ENCODE measurements at places on chromosomes 2 and 18.

DNA sequence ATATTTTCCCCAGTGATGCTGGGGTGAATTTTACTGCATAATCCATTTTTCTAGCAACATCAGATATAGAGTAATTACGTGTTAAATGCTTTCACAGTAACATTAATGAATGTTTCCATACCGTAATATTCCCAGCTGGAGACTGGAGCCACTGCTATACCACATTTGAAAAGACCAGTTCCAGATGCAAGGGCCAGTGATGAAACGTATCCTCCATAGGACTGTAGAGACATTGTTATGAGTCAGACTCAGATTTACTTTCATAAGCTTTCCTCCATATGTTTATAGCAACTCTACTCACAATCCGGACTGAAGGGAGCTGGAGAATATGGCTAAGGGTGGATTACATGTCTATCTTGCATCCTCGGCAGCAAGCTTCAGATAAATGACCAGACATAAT is 22.7 kb upstream of the GCG start:
- no peak for DNase-seq

- DNase-seq, result no peak
Measured at GRCh38 chr2:169716238-169716886, 17.3 kb upstream of the KLHL23 start.

GRCh38 chr2:49973917-49974368 is 819.6 kb upstream of the FSHR start:
- DNase-seq, result peak; percentile 0

- no peak for DNase-seq
Measured at GRCh38 chr2:18987592-18988073, 370.8 kb downstream of the OSR1 start.

DNA sequence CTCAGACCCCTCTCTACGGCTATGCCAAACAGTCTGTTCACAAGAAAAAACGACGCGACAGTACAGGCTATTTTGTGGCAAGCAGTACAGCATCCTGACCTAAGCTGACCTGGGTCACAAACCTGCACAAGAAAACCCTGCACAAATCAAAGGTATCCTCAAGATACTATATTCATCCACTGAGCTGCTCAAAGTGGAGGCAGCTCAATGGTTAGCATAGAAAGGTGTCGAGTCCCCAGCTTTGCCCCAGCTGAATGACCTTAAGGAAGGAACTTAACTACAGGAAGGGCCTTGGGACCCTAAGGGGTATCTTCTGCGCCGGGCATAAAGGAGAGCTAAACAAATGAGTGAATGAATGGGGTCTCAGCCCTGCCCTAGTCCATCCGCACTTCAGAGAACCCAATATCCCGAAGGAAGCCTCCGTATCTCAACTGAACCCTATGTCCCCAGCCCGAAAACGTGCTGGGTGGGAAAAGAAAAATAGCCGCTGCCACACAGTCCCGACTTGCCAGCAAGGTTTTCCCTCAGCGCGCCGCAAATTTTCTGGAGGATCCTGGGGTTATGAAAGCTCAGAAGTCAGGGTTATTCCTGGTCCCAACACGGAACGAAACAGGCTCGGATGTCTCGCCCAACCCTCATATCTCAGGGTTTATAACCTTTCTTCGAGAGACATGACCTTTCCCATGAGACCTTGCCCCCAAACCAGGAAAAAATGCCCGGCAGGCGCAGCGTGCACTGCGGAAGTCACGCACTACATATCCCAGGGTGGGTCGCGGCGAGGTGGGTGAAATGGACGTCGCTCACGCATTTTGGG is at the start of gene FASTKD1:
Gene FASTKD1, minus strand, starts transcription at position 706 of the 814 bp plus-strand sequence. CDS start 1,836 bp downstream, outside the sequence.
- peak; percentile 66 for DNase-seq

DNA sequence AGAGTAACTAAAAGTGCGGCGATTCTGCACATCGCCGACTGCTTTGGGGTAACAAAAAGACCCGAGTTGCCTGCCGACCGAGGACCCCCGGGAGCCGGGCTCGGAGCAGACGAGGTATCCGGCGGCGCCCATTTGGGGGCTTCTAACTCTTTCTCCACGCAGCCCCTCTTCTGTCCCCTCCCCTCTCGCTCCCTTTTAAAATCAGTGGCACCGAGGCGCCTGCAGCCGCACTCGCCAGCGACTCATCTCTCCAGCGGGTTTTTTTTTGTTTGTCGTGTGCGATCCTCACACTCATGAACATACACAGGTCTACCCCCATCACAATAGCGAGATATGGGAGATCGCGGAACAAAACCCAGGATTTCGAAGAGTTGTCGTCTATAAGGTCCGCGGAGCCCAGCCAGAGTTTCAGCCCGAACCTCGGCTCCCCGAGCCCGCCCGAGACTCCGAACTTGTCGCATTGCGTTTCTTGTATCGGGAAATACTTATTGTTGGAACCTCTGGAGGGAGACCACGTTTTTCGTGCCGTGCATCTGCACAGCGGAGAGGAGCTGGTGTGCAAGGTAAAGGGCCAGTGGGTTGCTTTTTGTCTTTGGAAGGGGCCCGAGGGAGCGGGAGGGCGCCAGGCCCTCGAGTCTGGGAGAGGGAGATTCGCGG is 1.4 kb downstream of the TRIB2 start:
- no peak for DNase-seq

DNA sequence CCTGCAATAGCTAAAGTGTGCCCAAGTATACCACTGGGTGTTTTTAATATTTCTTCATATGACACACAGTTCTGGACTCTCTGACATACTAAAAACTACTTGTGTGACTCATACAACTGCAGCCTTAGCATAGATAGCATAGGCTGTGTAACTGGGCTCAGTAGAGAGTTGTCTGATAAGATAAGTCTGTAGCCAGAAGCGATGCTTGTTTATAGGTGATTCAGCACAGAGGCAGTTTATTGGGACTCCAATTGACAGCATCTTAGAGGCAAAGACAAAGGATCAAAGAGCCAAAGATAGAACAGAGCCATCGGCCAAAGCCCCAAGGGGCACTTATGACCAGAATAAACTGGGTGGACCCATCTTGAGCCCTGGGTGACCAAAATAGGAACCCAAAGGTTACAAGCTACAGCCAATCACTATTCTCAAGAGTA is 42.3 kb downstream of the AAK1 start:
- no peak for DNase-seq

DNA sequence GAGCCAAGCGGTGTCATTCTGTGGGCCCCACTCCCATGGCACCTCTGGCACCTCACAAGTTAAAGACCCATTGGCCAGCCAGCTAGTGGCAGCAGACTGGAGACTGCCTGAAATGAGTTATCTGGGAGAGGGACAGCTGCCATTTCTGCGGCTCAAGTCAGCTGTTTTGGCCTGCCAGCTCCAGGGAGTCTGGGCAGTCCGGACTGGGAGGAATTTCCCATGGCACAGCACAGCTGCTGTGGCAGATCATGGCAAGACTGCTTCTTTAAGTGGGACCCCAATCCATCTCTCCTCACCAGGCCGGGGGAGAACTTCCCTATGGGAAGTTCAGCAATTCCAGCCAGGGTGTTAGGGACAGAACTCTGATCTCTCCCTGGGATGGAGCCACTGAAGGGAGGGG is 2187.6 kb upstream of the CELF4 start:
- DNase-seq, result no peak

DNA sequence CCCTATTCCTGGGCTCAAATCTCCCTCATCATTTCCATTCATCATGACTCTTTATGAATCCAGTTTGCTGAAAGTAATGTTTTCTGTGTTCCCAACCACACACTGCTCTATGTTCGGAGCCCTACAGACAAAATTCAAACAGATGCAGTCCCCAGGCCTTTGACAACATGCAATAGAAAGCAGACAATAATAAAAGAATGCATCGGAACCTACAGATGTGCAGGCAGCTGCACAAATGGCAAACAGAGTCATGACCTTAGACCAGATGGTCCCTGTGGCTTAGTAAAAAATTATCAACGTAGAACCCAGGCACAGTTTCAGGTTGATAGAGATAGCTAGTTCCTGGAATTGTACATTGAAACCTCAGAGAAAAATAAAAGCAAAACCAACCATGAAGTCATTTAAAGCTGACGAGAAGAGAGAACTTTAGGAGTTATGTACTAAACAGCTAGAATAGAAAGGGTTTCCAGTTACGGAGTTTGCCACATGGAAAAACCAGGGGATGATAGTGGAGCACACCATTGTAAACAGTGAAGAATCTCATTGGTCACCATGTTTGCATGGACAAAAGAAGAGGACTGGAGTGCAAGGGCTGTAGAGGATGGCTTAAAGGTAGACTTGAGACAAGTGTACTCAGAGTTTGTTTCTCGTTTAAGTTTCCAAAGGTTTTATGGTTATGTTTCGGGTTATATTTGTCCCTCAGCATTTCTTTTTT is 23.2 kb upstream of the ACVR1 start:
- no peak for DNase-seq

DNA sequence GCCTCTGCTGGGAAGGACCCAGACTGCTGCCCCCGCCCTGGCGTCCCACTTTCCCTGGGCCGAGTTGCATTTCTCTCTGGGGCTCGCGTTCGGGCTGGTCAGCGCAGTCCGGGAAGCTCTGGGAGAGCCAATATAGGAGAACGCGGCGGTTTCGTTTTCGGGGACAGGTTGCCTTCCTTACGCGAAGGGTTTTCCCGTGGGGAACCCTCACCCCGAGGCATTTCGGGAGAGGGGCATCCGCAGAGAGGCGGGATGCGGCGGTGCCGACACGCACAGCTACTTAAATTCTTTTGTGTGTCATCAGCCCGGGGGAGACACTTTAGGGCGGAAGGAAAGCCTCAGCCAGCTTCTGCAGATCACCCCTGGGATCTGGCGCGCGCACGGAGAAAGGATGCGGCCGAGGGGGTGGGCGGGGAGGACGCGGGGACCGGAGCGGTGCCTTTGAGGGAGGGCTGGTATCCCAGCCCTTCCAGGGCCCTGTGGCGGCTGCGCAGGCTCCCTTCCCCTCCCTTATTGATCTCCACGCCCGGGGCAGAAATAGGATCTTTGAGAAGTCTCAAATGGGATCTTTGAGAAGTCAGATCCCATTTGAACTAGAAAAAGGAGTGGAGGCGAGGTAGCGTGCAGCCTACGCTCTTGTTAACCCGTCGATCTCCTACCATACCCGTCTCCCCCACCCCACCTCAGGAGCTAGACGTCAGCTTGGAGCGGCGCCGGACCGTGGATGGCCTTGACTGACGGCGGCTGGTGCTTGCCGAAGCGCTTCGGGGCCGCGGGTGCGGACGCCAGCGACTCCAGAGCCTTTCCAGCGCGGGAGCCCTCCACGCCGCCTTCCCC is 1.2 kb downstream of the GATA6 start:
- no peak for DNase-seq

DNA sequence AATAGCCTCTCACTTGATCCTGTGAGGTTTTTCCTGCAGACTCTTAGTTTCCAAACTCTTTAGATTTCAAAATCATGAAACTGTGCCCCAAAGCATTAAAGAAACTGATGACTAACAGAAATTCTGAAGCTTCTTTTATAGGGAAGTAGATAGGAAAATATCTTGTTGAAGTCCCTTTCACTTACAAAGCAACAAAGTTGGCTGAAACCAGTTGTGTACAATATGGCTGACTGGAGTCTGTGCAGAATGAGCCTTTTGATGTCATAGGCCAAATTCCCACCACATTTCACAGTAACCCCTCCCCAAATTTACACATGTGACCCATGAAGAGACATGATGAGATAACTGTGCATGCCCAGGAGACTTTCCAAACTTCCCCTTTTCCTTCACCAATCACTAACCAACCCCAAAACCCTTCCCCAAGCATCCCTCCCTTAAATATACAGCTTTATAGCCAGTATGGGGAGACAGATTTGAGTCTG is 61.7 kb upstream of the NCK2 start:
- no peak for DNase-seq

- no peak for DNase-seq
Measured at GRCh38 chr2:108219688-108220087, 20.1 kb upstream of the SULT1C3 start.

DNA sequence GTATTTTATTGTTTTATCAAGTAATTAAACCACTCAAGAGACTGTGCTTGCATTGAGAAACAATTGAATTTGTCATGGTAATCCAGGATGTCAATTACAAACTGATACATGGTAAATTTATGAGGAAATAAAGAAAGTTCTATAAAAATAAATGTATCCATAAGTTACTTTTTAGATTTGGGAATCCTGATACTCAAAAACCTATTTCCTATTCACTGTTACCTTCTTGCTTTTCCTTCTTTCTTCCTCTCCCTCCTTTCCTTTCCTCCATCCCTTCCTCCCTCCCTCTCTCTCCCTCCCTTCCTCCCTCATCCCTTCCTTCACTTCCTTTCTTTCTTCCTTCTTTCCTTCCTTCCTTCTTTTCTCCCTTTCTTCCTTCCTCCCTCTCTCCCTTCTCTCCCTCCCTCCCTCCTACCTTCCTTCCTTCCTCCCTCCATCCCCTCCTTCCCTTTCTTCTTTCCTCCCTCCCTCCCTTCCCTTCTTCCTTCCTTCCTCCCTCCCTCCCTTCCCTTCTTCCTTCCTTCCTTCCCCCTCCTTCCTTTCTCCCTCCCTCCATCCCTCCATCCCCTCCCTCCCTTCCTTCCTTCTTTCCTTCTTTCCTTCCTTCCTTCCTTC is 1299.1 kb upstream of the ZEB2 start:
- DNase-seq, result no peak

DNA sequence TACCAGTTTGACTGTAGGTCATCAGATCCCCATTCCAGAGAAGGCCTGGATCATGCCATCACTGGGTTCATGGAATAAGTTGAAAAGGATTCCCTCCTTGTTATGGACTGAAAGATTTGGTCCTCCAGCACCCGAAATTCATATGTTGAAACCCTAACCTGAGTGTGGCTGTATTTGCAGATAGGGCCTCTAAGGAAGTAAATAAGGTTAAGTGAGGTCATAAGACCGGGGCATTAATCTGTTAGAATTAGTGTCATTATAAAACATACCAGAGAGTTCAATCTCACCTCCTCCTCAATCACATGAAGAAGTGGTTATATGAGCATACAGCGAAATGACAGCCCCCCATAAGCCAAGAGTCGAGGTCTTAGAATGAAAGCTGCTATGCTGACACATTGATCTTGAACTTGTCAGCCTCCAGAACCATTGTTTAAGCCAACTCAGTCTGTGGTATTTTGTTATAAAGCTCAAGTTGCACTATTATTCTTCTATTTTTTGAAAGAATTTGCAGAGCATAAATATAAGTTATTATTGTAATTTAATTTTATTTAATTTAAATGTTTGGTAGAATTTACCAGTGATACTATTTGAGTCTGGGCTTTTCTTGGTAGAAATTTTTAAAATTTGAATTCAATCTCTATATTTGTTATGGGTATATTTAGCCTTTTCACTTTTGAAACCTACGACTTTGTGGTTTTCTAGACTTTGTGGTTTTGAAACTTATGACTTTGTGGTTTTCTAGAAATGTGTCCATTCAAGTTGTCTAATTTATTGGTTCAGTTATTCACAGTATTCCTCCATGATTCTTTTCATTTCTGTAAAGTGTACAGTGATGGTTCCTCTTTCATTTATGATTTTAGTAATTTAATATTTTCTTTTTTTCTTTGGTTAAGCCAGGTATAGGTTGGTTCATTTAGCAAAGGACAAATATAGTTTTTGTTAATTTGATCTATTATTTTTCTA is 1206.7 kb upstream of the CDH2 start:
- DNase-seq, result no peak
